ENCODE measurements at places on chromosomes 5 and 9.

- DNase-seq, result no peak
Measured at GRCh38 chr5:58191443-58191842, 268.4 kb downstream of the PLK2 start.

DNA sequence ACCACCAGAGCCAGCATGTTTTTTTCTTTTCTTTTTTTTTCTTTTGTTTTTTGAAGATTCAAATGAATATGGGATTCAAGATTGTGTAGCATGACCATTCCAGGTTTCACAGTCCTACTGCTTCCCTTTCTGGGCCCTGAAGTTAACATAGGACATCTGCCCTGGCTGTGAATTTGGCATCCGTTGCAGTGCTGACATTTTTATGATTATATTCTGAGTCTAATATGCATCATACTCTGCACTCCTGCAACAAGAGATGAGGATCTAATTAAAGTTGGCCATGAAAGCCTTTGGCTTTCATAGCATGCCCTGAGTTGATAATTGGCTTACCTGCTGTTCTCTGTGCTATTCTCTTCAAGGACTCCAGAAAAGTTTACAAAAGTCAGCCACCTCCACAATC, 29.8 kb downstream of the C5orf22 start:
- no peak for DNase-seq

- DNase-seq, result no peak
Measured at GRCh38 chr9:91589101-91589553, 165.5 kb upstream of the NFIL3 start.

DNA sequence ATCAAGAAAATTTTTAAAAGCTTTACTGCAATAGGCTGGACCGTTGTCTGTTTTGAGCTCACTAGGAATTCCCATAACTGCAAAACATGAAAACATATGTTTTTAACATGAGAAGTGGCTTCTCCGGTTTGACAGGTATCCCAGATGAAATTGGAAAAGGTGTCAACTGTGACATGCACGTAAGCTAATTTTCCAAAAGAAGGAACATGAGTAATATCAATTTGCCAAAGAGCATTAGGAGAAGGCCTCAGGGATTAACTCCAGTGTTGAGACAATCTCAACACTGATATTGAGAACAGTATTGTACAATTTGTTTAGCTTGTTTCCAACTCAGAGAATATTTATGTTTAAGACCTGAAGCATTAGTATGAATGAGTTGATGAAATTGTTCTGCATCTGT, 215.5 kb upstream of the KCNN2 start:
- no peak for DNase-seq

DNA sequence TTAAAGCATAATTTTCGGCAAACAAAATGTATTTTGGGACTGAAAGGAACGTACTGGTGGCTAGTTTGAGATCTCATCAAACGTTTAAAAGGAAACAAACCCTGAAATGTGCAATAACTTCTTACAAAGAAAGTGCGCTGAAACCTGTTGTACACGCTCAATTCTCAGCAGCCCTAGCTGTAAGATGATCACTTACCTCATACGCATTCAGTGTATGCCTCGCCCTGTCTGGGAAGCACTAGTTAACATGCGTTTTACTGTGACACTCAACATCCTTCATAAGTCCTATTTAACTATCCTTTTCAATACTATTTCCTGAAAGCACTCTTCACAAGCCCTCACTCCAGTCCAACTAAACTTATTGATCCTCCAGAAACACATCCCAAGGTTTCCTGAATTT, 485.0 kb upstream of the EDIL3 start:
- no peak for DNase-seq

- DNase-seq, result no peak
Measured at GRCh38 chr9:107591781-107592180, 102.2 kb upstream of the KLF4 start.

GRCh38 chr5:179310439-179311090, 34.7 kb downstream of the ADAMTS2 start:
- DNase-seq, result no peak
